Fibroblast of skin of abdomen (primary cell): ENCODE measurements at places on chromosomes 5 and 9.
A peak's percentile ranks its signal among the peaks of the same experiment; 100 is the strongest.

DNA sequence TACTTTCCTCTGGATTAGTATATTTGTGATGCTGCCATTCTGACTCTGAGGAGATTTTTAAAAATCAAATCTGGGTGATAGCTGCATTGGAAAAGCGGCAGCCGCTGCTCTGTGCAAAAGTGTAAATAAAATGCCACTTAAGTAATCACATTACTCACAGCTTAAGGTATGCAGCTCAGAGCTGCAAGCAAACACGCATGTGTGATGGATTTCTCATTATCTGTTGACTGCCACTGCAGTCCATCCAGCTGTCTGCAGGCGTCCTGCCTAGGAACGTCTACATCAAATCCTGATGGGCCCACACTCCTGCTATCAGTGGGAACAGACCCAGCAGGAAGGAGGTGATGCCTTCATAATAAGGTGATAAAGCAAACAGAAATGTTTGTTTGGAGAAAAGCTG lies 216.9 kb downstream of the SPOCK1 start:
- DNase-seq = peak; percentile 17

GRCh38 chr5:61299261-61299681 lies 32.8 kb upstream of the ZSWIM6 start:
- no peak for DNase-seq

GRCh38 chr5:154415114-154415513 lies 30.7 kb upstream of the SAP30L start:
- DNase-seq = no peak

DNA sequence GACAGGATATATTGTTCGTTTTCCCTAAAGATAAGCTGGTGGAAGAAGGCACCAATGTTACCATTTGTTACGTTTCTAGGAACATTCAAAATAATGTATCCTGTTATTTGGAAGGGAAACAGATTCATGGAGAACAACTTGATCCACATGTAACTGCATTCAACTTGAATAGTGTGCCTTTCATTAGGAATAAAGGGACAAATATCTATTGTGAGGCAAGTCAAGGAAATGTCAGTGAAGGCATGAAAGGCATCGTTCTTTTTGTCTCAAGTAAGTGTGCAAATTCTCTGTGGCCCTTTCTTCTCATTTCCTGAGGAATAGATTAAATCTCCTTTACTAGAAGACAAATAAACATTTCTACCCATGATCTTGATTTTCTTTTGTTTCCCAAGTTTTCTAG lies 38.0 kb downstream of the OSMR start:
- DNase-seq = no peak

GRCh38 chr9:83537331-83538171 lies 650 bp downstream of the FRMD3 start:
- peak; percentile 28 for DNase-seq

DNA sequence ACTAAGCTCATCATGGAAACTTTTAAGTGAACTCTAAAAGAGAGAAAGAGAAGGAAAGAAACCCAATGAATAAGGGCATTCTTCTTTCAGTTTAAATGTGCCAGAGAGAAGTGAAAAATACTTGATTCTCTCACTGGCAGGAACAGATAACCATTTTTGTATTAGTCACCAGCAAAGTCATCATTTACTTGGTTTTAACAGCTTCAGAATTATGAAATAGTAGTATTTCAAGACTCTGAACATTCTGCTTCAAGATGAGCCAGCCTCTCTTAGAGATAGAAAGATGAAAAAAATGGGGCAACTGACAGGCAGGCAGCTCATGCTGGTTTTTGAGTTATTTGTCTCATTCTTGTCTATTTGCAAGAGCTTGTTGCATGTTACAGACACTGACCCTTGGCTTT lies 103.5 kb downstream of the GCNT1 start:
- DNase-seq = peak; percentile 69

- no peak for DNase-seq
Measured at GRCh38 chr5:50710838-50711237, 44.4 kb downstream of the PARP8 start.

- peak; percentile 47 for DNase-seq
Measured at GRCh38 chr9:77833561-77834429, 185.7 kb upstream of the GNA14 start.

DNA sequence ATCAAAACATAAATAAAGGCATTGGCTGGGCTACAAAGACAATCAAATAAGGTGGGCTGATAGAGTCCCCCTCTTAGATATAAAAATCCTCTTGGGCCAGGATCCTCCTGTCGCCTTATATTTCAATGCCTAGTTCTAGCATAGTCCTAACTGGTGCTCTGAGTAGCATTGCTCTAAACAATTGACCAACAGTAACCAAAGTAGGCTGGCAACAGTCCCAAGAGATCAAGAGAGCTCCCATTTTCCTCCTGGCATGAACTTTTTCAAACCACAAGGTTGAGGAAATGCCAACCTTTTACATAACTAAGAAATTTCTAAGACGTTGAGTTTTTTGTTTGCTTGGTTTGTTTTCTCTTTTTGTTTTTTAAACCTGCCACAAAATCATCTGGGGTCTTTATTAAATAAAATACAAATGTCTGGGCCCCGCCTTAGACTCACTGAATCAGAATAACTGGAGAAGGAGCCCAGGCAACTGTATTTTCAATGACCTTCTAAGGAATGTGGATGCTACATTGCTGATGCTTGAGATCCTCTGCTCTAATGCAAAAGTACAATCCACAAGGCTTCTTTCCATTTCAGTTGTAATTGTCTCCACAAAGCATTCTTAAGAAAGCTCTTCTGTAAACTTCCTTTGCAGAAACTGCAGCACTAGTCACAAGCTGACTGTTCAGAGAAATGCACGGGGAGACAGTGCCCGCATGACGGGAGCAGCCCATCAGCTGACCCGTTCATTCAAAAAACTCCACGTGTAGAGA lies 2.9 kb downstream of the SLC45A2 start:
- DNase-seq = peak; percentile 10

- DNase-seq = no peak
Measured at GRCh38 chr9:126151031-126151685, 175.5 kb upstream of the MVB12B start.

DNA sequence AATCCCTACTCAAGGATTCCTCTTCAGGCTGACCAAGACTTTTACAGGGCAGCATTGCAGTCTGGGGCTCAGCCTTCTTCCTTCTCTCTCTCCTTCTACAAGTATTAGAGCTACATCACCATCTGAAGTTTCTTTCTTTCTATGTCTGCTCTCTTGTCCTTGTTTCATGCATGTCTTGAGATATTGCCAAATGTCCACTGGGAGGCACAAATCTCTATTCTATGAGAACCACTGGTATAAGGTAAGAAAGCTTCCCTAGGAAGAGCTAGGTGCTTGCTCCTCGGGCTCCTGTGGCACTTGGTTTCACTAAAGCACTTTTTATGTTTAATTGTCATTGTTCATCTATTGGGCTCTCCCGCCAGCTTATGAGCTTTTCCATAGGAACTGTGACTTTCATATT lies 289.2 kb upstream of the PCSK5 start:
- no peak for DNase-seq

- peak; percentile 21 for DNase-seq
Measured at GRCh38 chr9:122056484-122056883, 36.6 kb downstream of the TTLL11 start.

- DNase-seq = peak; percentile 40
Measured at GRCh38 chr5:155532621-155533311, 519.2 kb downstream of the KIF4B start.

DNA sequence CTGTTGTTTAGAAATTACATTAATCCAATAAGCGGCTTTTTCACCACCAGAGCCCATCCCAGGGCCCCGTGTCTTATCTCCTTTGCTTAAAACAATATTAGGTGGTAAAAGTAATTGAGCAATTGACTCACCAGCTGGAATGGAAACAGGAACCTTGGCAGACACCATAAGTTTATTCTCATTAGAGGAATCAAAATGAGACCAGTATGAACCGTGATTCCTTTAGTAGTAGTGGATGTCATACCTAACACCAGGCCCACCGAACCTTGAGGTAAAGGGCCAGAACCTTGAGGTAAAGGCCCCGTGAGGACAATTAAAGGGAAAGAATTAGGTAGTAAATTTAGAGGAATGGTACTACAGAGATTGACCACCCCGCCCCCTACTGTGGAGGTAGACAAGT lies 16.5 kb downstream of the HSDL2 start:
- no peak for DNase-seq
